ENCODE measurements at places on chromosomes 7 and 10.

GRCh38 chr10:17847585-17848296, 38.6 kb downstream of the MRC1 start:
- DNase-seq = no peak

- no peak for DNase-seq
Observed at GRCh38 chr7:32253299-32253698, 183.1 kb upstream of the PDE1C start.

- no peak for DNase-seq
Observed at GRCh38 chr7:112405286-112405685, 45.0 kb upstream of the IFRD1 start.

DNA sequence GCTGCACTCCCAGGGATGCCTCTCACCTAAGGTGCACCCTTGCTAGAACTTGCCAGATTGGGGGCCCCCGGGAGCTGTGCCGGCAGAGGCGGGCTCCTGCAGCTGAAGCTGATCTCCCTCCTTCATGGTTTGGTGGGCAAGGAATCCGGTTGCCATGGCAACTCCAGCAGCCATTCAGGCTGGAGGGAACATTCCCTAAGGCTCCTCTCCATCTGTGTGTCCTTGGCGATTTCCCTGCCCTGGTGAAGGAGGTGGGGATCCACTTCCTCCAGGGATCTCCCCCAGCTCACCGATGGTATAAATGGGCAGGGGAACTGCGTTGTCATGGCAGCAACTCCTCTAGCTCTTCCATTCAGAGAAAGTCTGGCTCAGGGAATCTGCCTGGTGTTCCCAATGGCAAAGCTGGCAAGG, 49.6 kb upstream of the GPR158 start:
- DNase-seq = no peak

- no peak for DNase-seq
Observed at GRCh38 chr7:32890010-32890792, 1.4 kb downstream of the KBTBD2 start.

All from activated CD4-positive, alpha-beta T cell treated with anti-CD3 and anti-CD28 coated beads for 24 hours (primary cell).